AG09309 (cell line): ENCODE measurements at places on chromosomes 2 and 18.
A peak's percentile ranks its signal among the peaks of the same experiment; 100 is the strongest.

GRCh38 chr2:213934560-213934959, 476.3 kb upstream of the VWC2L start:
- DNase-seq, result peak; percentile 5

- DNase-seq, result no peak
Measured at GRCh38 chr2:149021761-149022160, 16.7 kb upstream of the LYPD6B start.

- DNase-seq, result no peak
Measured at GRCh38 chr2:199922856-199923255, 11.8 kb downstream of the C2orf69 start.

DNA sequence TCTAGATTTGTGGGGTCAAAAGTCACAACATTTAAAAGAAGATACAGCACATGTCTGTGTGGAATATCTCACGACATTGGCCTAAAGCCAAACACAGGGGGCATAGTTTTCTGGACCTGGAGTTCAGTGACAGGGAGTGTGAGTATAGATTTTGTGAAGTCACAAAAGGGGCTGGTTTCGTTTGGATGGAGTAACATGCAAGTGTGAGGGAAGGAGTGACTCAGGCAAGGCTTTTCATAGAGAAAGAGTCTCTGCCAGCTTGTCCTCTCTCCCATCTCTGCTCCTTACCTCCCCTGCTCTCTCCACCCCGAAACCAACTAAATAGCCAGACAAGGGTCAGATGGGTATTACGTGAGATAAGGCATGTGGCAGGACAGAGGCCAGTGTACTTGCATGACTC, 3.7 kb upstream of the EPAS1 start:
- no peak for DNase-seq

DNA sequence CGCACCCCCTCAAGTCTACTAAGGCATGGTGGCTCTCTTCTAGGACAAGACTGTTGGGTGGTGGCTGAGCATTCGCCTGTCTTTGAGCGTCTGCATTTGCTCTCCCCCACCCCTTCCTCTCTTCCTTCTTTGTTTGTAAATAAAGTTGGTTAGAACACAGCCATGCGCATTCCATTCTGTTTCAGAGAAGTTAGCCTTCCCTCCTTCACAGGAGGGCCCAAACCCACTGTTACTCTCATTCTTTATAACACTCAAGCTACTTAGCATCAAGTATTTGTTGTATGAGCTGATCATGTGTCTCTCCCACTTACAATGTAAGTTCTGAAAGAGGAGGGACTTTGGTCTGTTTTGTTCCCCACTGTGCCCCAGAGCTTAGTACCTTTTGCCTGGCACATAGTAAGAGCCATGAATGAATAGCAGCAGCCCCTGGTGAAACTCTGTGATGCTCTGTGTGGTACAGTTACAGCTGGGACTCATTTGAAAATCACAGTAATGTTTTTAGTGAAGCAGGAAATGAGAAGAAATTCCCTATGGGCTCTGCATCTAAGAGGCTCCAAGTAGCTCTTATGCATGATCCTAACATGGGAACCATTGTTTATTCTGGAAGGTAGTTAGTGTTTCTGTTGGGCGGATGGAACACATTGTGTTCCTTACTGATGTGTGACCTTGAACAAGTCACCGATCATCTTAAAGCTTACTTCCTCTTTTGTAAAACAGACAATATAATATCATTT, 7.7 kb downstream of the MGAT5 start:
- DNase-seq, result no peak
